ENCODE measurements at places on chromosomes 1 and 21.

DNA sequence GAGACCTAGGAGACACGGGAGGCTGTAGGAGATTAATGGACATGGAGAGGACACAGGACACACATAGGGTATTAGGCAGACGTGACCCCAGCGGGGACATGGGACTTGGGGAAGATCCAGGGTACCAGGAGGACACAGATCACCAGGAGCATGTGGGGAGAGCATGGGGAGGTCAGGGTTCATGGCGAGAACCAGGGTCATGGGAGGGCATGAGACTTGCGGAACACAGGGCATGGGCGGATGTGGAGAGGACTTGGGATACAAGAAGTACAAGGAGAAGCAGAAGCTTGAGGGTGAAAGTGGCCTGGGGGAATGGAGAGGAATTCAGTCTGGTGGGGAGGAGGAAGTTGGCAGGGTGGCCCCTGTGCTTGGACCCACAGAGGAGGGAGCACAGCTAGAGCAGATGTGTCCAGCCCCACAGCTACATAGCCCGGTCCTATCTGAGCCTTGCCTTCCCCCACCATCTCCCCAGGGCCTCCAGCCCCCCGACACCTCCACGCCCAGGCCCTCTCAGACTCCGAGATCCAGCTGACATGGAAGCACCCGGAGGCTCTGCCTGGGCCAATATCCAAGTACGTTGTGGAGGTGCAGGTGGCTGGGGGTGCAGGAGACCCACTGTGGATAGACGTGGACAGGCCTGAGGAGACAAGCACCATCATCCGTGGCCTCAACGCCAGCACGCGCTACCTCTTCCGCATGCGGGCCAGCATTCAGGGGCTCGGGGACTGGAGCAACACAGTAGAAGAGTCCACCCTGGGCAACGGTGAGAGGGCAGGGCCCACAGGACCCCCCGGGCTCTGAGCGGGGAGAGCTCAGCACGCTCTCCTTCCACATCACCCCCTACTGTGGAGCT is 12.1 kb downstream of the TIE1 start:
- DNase-seq: no peak

DNA sequence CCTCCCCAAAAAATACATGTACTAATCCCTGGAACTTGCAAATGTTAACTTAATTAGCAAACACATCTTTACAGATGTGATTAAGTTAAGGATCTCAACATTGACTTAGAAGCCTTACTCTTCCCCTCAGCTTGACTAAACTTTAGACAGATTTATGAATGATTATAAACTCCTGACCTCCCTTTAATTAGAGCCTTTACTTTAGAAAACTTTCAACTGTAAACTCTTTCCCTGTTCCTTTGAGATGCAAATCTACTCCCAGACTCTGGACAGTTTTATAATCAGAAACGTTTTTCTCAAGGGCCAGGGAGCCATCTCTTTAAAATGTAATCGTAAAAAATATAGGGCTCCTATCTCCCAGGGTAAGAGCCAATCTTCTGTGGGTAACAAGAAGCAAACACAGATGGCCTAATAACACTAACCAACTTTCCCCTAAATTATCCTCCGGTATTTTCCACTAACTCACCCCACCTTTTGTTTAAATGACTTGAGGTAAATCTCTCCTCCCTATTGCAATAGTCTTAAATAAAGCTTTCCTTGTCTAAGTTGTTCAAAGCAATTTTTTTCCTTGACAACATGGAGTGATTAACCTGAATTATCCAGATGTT is 284.1 kb downstream of the BRINP3 start:
- no peak for DNase-seq

DNA sequence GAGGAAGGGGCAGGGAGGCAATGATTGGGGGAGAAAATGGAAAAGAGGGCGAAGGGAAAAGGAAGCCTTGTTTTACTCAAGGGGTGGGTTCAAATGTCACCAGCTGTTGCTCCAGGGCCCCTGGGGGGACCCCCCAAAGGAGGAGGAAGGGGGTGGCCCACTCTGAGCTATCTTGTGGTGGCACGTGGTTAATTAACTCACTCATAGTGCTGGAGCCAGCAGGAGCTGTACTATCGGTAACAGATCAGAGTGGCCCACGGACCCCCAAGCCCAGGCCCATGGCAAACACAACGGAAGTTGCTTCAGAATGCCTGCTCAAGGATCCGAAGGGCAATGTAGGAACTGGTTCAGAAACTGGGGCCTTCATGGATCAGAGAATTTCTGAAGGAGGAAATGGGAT is 7.2 kb downstream of the TFF2 start:
- DNase-seq: no peak

DNA sequence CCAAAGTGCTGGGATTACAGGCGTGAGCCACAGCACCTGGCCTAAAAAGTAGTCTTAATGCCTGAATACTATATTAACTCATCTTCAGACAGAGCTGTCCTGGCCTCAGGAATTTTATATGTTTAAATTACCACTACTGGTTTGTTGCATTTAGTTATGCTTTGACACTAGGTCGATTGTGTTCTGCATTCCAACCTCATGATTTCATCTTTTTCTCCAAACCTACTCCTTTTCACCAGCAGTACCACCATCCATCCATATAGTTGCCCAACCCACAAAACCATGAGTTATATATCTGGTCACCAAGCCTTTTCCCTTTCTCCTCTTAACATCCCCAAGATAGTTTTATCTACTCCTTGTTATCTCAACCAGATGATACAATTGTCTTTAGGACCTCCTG is 22.6 kb downstream of the FMO5 start:
- DNase-seq: no peak

DNA sequence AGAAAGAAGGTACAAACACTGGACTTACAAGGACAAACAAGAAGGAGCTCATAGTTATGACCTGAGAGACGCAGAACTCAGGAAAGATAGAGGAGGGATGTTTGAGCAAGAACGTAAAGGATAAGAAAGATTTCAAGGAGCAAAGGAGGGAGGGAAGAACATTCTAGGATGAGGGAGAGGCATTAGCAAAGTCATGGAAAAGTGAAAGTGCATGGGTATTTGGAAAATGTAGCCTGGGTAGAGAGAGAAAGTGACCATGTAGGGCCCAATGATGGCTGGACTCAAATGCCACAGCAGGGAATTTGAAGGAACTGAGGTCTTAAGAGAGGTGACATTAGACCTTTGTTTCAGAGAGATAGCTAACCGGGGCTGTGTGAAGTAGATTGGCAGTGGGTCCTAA is 76.5 kb downstream of the SYT6 start:
- no peak for DNase-seq

DNA sequence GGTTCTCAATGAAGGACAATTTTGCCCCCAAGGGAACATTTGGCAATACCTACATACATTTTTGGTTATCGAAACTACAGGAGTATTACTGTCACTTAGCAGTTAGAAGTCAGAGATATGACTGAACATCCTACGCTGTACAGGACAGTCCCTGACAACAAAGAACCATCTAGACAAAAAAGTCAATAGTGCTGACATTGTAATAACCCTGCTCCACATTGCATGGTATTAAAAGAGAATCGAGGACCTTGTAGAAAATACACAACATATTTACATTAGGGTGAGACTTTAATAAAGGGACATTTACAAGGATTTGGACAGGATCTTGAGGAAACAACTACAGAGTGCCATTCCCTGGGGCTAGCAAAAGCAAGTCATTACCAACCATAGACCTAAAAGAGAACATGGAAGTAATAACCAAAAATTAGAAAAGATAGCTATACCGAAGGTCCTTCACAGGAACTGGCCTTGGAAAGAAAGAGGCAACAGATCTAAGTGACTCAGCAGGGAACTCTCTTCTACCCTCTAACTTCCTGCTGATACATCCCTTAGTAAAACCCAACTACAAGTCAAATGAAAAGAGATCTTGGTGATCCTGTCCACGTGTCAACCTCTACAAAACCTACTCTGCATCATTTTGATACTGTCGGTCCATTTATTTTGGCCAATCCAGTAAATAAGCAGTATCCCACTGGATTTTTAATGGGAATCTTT is 40.2 kb downstream of the ANGPTL3 start:
- no peak for DNase-seq

- DNase-seq: no peak
These were observed 59.6 kb upstream of the HOOK1 start for GRCh38 chr1:59755069-59755685.

Measured in left hindlimb (tissue), 1 donor.